CD4-positive, alpha-beta T cell treated with Interleukin-15 for 4 hours (primary cell): ENCODE measurements at places on chromosomes 7 and 10.

- no peak for DNase-seq
Measured at GRCh38 chr10:132394201-132394811, 2.7 kb upstream of the PWWP2B start.

DNA sequence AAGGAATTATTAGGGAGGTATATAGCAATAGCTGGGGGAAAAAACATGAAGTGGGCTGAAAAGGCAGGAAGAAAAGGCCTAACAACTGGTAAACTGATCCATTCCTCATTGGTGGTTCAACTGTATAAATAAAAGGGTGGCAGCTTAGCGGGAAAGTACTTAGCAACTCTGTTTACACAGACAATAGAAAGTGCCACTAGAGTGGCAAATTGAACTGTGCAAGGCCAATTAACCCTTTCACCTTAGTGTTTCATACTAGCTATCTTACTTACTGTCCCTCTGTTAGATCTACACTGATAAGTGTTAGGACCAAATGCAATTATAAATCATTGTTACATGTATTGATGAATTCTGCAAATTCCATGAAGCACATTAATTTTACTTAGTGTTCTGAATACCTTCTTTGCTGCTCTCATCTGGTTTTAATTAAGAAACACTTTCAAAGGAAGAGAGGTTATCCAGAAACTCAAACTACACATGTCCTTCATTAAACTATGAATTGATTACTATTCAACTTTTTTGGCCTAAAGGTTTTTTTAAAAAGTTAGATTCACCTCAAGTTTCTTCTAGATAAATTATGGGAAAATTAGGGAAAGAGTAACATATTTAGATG is 28.0 kb downstream of the DNAJC1 start:
- no peak for DNase-seq

- no peak for DNase-seq
Measured at GRCh38 chr7:140506788-140507464, 27.6 kb upstream of the MKRN1 start.

DNA sequence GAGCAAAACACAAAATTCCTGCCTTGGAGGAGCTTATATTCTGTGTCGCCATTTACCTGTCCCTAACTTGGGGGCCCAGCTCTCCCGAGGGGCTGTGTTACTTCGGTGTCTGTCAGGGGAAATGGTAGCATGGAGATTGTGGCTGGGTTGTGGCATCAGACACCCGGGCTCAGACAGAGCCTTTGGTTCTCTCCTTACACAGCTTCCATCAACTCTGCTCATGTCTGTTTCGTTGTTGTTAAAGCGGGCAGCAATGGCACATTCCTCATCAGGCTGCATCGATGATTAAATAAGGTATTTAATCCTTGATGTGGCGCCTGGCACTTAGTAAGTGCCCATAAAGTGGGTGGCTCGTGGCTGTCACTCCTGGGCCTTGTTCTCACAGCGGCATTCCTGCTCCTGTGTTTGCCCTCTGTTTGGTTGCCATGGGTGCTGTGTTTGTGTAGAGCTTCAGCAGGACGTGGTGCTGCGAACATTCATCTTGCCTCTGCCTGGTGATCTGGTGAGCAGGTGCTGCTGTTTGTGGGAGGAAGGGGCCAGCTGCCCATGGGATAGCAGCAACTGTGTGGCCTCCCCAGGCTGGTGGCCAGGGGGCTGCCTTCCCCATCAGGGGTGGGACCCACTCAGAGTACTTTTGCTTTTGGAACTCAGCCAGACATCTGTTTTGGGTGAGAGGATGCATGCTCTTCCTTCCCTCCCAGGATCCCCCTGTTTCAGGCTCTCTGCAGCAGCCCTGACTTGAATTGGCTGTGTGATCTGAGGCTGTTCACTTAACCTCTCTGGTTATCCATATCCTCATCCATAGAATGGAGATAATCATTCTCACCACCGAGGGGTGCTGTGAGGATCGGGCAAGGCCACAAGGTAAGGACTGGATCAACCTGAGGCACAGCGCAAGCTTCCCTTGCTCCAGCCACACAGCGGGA is 207.2 kb upstream of the SVIL start:
- no peak for DNase-seq

DNA sequence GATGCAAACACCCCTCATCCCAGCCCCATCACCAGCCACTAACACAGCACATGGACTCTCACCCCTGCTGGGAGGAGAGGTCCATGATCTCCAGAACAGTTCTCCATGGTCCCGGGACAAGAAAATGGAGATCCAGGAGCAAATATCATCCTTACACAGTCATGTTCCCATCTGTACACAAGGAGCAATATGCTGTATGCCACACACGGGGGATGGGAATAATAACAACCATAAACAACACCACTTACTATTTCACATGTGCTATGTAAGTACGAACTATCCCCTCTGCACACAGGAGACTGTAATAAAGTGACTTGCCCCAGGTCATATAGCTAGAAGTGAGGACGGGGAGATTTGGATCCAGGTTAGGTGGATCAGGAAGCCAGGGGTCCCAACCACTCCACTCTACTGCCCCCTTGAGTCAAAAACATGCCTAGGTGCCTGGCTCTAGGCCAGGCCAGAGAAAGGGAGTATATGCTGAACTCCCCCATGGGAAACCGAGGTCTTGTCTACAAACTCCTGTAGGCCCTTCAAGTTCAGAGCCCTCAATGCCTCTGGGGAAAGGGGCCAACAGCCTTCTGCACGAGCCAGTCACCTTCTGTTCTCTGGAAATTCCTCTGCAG is 34.1 kb downstream of the LRRC20 start:
- peak; percentile 16 for DNase-seq

DNA sequence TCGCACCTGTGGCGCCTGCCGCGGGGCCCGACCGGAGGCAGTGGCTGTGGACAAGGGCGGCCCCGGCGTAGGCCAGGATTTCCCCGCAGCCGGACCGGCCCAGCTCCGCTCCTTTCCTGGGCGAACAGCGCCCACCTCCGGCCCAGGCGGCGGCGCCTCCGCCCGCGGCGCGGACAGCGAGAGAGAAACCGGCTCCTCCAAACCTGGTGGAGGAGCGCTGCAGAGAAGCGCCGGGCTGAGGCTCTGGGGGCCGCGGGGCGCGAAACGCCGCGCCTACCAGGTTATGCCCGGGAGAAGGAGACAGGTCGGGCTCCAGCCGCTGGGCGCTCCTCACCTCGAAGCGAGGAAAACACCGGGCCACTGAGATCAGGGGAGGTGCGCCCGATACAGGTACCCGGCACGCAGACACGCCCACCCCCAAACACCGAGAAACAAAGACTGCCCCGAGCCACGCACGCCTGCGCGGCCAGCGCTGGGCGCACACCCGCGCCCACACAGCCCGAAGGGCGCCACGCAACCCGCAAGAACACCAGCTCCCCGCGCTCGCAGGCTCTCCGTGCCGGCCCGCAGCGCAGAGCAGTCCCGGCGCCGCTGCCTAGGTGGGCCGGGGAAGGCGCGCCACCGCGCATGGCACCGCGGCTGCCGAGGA is 3.3 kb downstream of the GRID1 start:
- DNase-seq: no peak

DNA sequence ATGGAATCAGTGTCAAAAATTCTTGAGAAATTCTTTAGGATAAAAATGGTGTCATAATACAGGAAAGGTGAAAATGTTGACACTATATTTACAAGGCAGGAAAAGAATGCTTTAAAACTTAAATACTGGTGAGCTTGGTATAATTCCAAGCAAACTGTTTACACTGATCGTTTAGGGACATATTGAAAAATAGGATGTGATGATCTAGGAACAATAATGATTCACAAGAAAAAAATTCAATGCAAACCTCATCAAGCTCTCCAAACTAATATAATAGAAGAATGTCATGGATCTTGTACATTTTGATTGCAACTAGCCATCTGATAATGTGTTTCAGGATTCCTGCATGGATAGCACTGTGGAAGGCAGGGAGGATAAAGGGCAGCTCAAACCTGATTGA is 98.4 kb downstream of the CHRM2 start:
- DNase-seq: no peak

DNA sequence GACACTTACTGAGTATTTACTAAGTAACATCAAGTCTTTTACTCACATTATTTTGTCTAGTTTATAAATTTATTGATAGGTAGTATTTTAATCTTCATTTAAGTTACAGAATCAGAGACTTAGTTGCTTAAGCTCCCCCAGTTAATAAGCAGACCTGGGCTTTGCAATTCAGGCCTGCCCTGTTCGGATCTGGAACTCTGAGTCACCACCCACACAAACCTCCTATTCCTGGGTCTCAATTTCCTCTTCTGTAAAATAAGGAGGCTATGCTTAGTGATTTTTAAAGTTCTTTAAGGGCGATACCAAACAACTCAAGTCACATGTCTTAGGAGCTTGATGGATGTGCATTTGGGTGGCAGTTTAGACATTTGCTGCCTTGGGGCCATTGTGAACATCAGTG is 3.5 kb upstream of the MGAM start:
- no peak for DNase-seq

DNA sequence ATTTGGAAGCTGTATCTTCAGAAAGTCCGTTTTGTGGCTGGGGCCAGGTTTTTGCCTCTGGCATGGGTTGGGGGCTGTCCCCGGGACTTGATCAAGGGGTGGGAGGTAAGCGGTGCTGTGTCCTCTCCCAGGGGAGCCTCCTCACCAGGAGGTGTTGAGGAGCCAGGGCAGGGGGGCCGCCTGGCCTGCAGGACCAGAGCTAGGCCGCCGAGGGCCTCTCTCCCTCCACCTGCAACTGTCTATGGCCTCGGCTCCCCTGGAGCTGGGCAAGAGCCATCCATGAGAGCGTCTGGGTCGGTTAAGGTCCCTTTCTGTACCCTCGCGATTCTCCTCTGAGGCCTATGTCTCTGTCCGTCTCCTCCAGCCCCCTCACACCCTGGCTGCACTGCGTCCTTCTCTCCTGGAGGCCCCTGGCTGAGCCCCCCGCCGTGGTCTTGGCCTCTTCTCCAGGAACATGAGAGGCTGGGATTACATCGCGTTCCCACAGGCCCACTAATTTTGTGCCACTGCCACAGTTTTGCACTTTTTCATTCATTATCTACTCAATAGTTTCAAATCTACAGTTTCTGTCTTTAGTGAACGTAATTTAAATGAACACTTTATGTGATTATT is 20.6 kb downstream of the CALML5 start:
- DNase-seq: no peak
